NCI-H774 (cell line): ENCODE measurements at places on chromosomes 2 and 18.

GRCh38 chr2:241325257-241325656, 9.5 kb downstream of the SEPTIN2 start:
- no peak for DNase-seq

GRCh38 chr2:187056416-187057334, 207.7 kb upstream of the ZSWIM2 start:
- no peak for DNase-seq

- no peak for DNase-seq
Measured at GRCh38 chr2:239283961-239284795, 116.6 kb downstream of the HDAC4 start.

GRCh38 chr2:88564402-88564801, 62.9 kb downstream of the EIF2AK3 start:
- DNase-seq, result no peak

DNA sequence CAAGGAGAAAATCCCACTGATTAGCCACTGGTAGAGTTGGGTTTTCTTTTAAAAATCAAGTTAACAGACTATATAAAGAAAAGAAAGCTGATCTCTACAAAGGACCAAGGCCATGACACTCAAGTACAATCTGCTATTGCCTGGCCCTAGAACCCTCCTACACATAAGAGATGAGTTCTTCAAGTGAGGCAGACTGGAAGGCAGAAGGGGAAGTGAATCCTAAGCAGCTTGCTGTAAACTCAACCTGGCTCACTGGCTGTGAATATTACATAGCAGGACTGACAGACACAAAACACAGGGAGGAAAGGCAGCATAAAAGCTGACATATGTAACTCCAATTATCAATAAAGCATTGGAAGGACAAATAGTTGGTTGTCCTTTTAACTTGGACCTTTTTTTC, 65.4 kb downstream of the TRIP12 start:
- no peak for DNase-seq

GRCh38 chr2:236720974-236721540, 151.4 kb downstream of the ACKR3 start:
- DNase-seq, result no peak

DNA sequence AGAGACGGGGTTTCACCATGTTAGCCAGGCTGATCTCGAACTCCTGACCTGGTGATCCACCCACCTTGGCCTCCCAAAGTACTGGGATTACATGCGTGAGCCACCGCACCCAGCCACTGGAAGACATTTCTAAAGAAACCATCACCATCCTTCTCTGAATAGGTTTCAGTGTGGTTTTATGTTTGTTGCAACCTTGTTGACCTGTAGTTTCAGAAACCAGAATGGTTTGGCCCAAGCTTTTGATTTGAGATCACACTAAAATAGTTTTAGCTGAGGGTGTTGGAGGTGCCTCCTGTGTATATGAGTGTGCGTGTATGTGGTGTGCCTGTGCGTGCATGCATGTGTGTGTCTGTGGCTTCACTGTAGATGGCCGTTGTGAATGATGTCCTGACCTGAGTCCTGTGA, 26.2 kb downstream of the INPP4A start:
- DNase-seq, result no peak

DNA sequence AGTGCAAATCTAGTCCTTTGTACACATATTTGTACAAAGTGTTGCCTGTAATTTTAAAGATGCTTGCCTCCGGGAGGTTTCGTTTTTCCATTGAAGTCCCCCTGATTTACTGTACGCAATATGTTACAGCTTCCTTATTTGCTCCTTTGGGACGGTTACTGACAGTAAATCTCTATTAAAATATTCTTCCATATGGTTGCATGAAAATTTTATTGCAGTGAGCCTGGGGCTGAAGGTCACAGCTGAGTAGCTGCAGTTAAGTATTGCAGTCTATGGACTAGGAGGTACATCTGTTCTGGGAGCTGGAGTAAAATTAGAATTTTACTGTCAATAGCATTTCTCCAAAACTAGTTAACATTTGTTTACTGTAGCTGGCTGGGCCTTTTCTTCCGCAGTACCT, 119.2 kb downstream of the ETAA1 start:
- no peak for DNase-seq

DNA sequence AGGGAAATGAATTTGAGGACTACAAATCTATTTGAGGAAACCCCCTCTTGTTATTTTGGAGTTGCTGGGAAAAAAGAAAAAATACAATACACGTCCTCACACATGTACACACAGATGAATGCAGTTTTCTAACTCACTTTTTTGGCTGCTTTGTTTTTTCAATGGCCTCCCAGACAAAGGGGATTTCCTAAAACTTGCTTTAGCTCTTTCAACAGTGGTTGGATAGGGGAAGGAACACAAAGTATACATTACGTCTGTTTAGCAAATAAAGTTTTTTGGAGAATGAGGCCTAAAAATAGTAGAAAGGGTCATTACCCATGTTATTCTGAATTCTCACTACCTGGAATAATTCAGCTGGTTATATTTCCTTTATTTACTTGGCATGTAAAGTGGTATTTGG, 125.3 kb upstream of the ITGB6 start:
- no peak for DNase-seq

GRCh38 chr2:42192652-42193566, 23.8 kb downstream of the EML4 start:
- no peak for DNase-seq

- DNase-seq, result no peak
Measured at GRCh38 chr2:146370826-146371225, 1474.0 kb upstream of the ACVR2A start.

DNA sequence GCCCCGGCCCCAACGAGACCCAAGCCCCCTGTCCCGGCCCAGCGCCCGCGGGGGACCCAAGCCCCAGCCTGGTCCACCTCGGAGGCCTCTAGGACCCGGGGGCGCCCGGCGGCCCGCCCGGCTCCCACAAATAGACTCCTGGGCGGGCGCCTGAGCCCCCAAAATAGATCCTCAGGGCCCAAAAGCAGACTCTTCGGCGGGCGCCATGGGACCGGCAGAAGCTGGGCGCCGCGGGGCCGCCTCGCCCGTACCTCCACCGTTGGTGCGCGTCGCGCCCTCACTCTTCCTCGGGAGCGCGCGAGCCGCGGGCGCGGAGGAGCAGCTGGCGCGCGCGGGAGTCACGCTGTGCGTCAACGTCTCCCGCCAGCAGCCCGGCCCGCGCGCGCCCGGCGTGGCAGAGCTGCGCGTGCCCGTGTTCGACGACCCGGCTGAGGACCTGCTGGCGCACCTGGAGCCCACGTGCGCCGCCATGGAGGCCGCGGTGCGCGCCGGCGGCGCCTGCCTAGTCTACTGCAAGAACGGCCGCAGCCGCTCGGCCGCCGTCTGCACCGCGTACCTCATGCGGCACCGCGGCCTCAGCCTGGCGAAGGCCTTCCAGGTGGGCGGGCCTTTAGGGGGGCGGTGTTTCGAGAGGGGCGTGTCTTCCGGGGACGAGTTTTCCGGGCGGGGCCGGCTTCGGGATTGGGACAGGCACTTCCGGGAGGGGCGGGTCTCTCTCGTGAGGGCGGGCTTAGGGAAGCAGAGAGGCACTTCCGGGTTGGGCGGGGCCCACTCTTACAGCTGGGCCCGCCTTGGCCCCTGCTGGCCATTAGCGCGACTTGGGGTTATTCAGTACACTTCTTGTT, 545 bp downstream of the DUSP28 start:
- peak; percentile 94 for DNase-seq

- no peak for DNase-seq
Measured at GRCh38 chr2:40783704-40784103, 331.8 kb upstream of the SLC8A1 start.

GRCh38 chr2:185979546-185980071, 241.0 kb downstream of the FSIP2 start:
- no peak for DNase-seq

DNA sequence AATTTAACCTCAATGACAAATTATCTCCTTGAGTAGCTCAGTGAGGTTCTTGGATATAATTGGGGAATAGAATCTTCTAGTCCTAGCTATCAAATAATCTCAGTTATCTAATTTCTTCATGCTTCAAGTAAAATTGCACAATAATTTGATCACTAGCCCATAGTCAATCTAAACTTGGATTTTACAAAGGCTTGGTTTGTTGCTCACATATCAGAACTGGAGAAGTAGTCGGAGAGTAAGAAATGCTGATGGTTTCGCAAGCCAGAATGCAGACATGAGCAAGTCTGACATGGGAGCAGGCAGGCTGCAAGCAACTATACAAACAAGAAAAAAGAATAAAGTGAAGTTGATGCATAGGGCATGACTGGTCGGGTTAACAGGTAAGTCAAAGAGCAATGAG, 11.7 kb upstream of the PDE11A start:
- no peak for DNase-seq

GRCh38 chr2:545711-546650, 131.2 kb downstream of the TMEM18 start:
- no peak for DNase-seq

DNA sequence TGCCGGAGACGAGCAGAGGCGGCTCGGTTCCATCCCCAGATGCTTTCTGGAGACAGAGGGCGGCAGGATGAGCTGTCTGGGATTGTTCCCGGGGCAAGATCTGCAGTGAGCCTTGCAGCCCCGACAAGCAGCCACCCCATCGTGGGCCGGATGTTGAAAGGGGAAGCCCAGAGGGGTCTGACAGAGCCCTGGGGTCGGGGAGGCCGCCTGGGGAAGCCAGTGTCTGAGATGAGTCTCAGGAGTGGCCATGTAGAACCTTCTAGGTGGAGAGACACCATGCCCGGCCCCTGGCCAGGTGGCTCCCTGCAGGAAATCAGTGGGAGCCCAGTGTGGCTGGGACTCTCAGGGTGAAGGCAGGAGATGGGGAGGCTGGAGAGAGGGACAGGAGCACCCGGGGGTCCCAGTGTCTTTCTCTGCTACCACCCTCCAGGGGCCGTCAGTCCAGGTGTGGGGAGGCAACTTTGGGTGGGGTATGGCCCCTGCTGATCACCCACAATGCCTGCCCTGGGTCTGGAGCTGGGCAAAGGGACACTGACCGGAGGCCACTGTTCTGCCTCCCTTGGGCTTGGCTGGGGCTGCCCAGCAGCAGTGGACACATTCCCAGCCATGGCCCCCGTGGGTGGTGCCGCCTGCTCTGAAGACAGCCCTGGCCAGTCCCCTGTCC, 128.3 kb upstream of the HS6ST1 start:
- DNase-seq, result no peak

- DNase-seq, result no peak
Measured at GRCh38 chr18:79682481-79682880, 2.9 kb downstream of the CTDP1 start.

DNA sequence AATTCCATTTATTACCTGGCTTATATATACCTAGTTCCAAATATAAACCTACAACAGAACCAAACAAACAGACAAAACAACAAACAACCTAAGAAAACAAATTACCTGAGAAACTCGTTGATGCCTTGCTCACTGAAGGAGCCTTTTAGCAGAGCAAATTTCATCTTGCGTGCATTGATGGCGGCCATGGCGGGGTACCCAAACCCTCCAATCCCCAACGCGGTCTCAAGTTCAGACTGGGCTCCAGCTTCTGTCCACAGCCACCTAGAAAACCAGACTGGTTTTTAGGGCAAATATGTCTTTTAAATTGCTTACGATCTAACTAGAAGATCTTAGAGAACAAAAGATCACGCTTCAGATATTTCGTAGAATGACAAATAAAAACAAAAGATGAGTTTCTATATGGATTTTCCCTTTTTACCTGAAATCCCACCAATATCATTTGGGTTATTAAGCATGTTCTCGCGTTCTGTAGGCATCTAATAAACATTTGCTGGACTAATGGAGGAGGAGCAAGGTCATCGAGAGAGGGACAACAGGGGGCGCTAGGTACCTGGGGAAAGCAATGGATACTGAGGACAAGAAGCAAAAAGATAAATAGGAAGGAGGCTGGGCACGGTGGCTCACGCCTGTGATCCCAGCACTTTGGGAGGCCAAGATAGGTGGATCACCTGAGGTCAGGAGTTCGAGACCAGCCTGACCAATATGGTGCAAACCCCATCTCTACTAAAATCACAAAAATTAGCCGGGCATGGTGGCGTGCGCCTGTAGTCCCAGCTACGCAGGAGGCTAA, 25.2 kb downstream of the PDIA6 start:
- no peak for DNase-seq

- no peak for DNase-seq
Measured at GRCh38 chr18:57910817-57911216, 107.7 kb upstream of the ATP8B1 start.

DNA sequence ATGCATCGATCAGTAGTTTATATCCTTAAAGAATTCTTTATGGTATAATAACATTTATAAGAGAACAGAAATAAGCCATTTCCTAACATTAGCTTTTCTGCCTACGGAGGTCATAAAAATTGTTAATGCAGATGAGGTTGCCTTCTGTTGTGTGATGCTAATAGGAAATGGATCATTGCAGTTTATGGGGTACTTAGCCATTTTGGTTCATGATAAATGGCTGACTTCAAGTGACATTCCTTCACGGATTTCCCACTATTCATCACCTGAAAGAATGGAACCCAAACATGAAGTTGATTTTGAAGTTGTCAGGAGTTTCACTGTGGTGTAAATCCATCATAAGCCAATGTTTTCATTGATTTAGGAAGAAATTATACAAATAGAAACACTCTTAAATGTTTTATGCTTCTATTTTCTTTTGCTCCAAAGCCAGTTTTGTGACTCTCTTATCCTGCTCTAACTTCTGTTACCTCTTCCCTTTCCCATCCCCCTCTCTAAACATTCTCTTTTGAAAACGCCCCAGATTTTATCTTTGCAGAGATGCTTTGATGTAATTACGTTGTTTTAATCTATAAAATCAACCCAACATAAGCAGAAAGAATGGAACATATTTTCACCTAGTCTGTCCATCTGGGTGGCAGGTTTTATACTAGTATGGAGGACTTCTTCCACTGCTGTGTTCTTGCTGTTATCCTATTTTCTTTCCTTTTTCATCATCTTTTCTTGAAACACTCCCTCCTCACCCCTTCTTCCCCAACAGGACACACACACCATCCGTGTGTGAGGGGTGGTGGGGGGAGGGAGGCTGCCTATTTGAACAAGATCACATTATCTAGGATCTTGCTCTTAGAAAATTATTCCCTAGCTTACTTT, 58.2 kb downstream of the GREB1L start:
- DNase-seq, result no peak

- no peak for DNase-seq
Measured at GRCh38 chr2:207180741-207181140, 15.0 kb upstream of the KLF7 start.

GRCh38 chr2:230130668-230131364, 62.1 kb upstream of the SLC16A14 start:
- DNase-seq, result no peak

DNA sequence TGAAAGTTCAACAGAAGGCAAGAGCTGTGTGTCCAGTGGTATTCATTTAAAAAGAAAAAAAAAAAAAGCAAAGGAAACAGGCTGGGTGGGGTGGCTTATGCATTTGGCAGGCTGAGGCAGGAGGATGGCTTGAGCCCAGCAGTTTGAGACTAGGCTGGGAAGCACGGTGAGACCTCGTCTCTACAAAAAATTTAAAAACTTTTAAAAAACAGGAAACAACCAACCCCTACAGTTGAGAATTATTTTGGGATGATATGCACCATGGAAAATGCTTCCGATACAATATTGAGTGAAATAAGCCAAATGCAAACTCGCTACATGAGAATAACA, 31.2 kb downstream of the PTPN18 start:
- no peak for DNase-seq

DNA sequence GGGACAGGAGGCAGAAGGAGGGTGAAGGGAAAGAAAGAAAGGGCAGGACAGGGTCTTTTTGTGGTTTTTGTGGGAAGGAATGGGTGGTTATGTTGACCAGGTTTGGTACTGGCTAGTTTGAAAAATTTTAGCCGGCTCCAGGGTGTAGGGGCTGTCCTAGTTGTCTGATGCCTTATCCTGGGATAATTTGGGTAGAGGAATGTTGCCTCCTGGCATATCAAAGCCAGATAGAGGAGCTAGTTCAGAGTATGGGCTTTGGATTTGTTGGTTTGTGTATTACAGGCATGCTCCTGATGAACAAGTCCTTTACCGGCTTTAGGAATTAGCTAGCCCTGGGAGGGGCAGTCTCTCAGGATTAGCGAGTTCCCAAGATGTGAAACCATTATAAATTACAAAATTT, 101.1 kb upstream of the LHCGR start:
- no peak for DNase-seq
